ENCODE measurements at places on chromosomes 3 and 15. TPM values are rescaled to one million over a fixed set of nuclear protein-coding genes. Genes with fewer than 3 reads are reported as not detected.

WDR6 gene
- 250 TPM for total RNA-seq

SLC38A3 gene
- not detected for total RNA-seq

ROPN1 gene
- not detected for total RNA-seq

- H3K27me3 ChIP-seq = no peaks in the 10 kb centered on the region
- no peak for DNase-seq
- H3K4me1 ChIP-seq = no peaks in the 10 kb centered on the region
- H3K4me3 ChIP-seq = no peak overlapping the region
- H3K27ac ChIP-seq = no peak overlapping the region
- peaks cover 75% of the 10 kb centered on the region for H3K36me3 ChIP-seq
Measured at GRCh38 chr3:15011174-15011573, 53.9 kb downstream of the MRPS25 start.

DNA sequence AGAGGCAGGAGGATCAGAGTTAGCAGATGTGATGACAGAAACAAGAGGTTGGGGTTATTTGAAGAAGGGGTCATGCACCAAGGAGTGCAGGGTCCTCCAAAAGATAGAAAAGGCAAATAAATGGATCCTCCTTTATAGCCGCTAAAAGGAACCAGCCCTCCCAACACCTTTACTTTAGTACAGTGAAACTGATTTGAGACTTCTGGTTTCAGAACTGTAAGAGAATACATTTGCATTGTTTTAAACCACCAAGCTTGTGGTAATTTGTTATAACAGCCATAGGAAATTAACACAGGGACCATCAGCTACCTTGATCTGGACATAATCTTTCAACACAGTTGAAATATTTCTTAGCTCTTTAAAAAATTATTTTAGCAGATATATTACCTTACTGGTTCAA is 166.6 kb downstream of the TIGIT start:
- H3K27ac ChIP-seq = peak overlapping the region; percentile 82
- peak overlapping the region; percentile 57 for H3K4me3 ChIP-seq
- H3K36me3 ChIP-seq = no peaks in the 10 kb centered on the region
- H3K27me3 ChIP-seq = no peaks in the 10 kb centered on the region

- H3K4me3 ChIP-seq = no peak overlapping the region
- no peaks in the 10 kb centered on the region for H3K4me1 ChIP-seq
- H3K27me3 ChIP-seq = no peaks in the 10 kb centered on the region
- no peak for DNase-seq
Measured at GRCh38 chr3:174541708-174542315, 317.3 kb upstream of the NAALADL2 start.

PLEKHO2 gene
- 38.1 TPM for total RNA-seq

DNA sequence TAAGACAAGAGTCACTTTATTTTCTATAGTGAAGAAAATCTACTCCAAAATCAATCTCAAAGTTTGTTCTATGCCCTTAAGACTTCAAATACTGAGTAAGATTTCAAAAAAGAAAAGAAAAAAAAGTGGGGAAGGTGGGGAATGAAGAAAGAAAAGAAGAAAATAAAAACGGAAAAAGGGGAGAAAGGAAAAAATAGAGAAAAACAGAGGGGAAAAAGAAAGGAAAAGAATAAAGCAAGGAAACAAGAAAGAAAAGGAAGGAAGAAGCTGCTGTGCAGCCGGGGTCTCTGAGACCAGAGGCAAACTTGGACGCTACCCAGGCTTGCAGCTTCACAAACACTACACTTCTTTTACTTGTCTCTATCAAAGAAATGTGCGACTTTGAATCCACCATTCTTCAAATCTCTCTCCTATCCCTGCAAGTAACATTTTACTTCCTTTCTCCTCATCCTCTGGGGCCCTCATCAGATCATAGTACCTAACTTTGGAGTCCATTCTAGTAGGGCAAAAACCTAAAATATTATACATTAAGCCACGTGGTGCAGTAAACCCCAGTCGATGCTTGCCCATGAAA is 279.8 kb downstream of the FOXP1 start:
- no peaks in the 10 kb centered on the region for H3K27me3 ChIP-seq
- peak overlapping the region; percentile 94 for H3K27ac ChIP-seq
- H3K36me3 ChIP-seq = peaks cover 27% of the 10 kb centered on the region
- H3K4me1 ChIP-seq = peaks cover 78% of the 10 kb centered on the region
- peak overlapping the region; percentile 92 for H3K4me3 ChIP-seq

TRPM1 gene
- total RNA-seq = not detected

UBE2E2 gene
- 48.5 TPM for total RNA-seq

DNA sequence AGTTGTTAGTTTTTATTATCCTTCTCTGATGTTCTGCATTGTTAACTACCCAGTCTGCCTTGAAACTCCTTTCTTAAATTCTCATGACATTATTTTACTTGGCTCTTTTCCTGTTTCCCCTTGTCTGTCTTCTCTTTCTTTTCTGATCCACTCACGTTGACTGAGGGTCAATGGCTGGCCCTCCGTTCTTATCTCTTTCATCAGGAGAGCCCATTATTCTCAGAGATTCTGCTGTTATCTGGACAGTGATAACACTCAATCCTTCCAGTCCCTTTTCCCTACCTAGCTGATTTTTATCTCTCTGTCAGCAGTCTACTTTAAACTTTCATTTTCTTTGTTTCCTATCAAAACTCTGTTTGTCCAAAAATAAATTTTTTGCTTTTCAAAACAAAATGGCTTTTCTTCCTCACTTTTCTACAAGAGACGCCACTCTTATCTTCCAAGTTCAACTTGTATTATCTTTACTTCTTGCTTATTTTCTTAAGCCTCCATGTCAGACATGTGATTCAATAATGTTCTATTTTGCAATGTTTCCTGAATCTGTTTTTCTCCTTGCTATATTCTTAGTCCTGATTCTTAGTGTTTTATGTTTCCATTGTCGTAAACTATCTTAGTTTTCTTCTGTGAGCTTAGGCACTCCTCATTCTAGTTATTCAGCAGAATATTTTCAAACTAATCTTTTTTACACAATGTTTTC is 120.2 kb downstream of the NEDD4 start:
- DNase-seq = no peak
- H3K27ac ChIP-seq = no peak overlapping the region
- H3K36me3 ChIP-seq = no peaks in the 10 kb centered on the region
- H3K4me3 ChIP-seq = no peak overlapping the region

IL16 gene
- total RNA-seq = 206 TPM

P3H2 gene
- not detected for total RNA-seq

IL17RE gene
- 0.66 TPM for total RNA-seq
